ENCODE measurements at places on chromosomes 7 and 10.

GRCh38 chr7:35249537-35249907, 4.4 kb downstream of the TBX20 start:
- DNase-seq, result no peak

DNA sequence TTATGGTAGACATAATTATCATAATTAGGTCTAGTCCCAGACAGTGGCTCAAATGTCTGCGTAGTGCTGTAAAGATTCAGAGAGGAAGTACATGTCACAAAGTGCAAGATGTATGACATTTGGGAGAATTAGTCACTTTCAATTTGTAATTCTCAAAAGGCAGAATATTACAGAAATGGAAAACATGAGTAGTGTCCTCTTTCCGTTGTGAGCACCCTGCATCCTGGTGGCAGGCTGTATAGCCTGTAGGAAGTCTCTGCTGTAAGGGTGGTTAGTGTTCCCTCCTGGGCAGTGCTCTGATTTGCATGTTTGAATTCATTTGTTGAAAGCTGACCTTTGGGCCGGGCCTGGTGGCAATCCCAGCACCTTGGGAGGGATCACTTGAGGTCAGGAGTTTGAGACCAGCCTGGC, 17.0 kb downstream of the CDK14 start:
- DNase-seq, result peak; percentile 17

DNA sequence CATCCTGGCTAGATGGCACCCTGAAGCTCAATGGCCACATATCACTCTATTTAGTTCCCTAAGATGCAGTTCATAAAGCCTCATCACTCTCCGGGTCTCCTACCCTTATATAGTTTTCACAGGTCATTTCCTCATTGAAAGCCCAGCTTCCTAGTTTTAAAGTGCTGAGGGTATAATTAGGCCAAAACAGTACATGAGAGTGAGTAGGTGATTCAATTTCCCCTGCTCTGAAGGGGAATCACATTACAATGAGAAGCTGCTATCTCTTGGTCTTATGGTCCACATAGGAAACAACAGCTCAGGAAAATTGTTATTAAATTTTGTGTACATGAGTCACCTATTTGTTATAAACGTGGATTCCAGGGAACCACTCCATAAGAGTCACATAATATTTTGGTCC, 162.0 kb downstream of the SEMA3E start:
- no peak for DNase-seq

DNA sequence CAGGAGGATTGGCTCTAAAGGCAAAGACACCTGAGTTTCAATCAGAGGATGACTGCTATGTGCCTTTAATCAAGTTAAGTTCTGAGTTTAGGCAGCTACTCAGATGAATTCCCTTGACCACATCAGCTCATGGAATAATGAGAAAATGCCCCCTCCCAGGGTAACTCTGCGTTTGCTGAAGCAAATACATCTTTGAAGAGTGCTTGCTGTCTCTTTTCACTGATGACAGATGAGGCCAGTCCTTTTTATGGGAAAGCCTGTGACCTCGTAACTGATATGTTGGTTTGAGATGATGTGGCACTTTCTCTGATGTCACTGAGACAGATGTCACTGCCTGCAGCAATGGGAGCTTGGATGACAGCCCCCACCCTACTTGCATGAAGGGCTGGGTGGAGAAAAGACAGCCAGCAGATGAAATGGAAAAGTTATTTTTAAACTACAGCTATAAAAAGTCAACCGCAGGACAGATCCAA, 43.7 kb upstream of the DGKI start:
- DNase-seq, result no peak

GRCh38 chr10:109959259-109960145, 36.2 kb upstream of the XPNPEP1 start:
- DNase-seq, result no peak

GRCh38 chr7:22192801-22193200, 164.2 kb downstream of the RAPGEF5 start:
- no peak for DNase-seq

DNA sequence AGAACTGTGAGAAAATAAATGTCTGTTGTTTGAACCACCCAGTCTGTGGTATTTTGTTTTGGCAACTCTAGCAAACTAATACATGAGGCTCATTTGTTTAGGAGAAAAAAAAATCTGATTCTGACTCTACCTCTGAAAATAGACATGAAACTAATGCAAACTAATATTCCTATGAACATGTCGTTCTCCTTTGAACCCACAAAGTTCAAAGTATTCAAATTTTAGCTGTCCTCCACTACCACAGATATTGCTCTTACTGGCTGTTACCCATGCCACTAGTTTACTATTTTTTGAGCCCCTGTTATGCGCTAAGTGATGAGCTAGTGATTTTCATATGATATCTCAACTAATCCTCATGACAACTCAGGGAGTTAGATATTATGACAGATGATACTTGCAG, 58.8 kb upstream of the ZNF804B start:
- no peak for DNase-seq

GRCh38 chr10:54799506-54799905, 1.5 kb downstream of the PCDH15 start:
- no peak for DNase-seq

GRCh38 chr7:93018716-93019115, 99.1 kb downstream of the SAMD9 start:
- no peak for DNase-seq

GRCh38 chr7:56218510-56218909, 102.3 kb upstream of the NUPR2 start:
- DNase-seq, result no peak

DNA sequence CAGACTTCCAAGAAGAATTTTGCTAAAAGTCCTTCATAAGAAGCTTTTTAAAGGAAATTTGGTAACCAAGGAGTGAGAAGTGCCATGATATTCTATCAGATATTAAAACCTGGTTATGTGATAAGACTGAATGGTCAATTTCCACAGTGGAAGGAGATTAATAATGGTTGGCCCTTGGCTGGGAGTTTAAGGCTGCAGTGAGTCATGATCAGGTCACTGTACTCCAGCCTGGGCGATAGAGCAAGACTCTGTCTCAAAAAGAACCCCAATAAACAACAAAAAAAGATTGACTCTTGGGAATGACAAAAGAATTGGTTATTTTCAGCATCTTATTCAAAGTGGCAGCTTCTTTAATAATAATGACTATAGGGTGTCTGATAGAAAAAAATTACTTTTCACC, 37.2 kb downstream of the EXOC4 start:
- no peak for DNase-seq

DNA sequence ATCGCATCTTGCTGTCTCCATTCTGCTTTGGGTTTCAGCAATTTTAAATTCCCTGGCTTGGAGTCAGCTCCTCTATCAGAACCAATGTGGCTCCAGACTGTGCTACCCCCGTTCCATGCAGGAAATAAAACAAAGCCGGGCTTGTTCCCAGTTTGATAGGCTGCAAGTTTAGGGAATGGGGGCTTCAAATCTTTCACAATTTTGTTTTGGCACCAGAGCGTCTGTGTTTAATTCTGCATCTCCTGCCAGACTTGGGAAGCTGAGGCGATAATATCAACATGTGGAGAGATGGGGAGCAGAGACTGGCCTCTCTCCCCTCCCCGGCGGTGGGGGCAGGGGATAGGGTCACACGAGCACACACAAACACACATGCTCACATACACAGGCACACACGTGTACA, 305.9 kb downstream of the FGFR2 start:
- no peak for DNase-seq

DNA sequence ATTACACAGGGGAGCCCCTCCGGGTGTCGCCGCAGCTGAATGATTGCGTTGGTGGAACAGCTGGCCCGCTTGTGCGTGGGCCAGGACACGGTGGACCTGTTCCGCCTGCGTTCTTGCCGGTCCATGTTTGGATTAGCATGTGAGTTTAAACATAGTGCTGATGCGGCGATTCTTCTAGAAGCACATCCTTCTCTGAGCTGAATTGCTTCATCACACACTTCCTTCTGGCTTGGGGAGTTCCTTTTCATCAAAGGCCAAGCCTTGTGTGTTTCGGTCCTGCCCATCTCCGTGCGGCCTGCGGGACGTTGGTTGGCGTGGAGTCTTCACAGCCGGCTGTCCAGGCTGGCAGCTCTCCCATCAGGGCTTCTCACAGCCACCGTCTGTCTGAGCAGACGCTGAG, 45.5 kb upstream of the SLC29A4 start:
- DNase-seq, result peak; percentile 72

- DNase-seq, result no peak
Measured at GRCh38 chr10:119546009-119546408, 3.5 kb upstream of the RGS10 start.

DNA sequence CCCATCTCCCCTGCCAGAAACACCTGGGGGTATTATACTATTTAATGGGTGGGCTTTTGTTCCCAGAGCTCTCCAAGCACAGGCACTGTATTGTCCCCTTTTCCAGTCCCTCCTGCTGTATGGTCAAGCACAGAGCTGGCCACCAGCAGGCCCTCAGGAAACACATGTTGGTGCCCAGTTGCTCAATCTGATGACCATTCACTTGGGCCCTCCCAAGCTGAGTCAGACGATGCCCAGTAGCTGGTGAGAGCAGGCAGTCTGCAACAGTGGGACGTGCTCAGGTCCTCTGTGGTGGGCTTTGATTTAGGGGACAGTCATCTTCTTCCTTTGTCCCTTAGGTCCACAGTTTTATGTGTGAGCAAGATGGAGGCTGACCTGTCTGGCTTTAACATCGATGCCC, 11.8 kb downstream of the SFXN2 start:
- peak; percentile 64 for DNase-seq

GRCh38 chr7:50584793-50585408, 19.7 kb upstream of the DDC start:
- DNase-seq, result no peak
